ENCODE measurements at places on chromosomes 1 and 21.

DNA sequence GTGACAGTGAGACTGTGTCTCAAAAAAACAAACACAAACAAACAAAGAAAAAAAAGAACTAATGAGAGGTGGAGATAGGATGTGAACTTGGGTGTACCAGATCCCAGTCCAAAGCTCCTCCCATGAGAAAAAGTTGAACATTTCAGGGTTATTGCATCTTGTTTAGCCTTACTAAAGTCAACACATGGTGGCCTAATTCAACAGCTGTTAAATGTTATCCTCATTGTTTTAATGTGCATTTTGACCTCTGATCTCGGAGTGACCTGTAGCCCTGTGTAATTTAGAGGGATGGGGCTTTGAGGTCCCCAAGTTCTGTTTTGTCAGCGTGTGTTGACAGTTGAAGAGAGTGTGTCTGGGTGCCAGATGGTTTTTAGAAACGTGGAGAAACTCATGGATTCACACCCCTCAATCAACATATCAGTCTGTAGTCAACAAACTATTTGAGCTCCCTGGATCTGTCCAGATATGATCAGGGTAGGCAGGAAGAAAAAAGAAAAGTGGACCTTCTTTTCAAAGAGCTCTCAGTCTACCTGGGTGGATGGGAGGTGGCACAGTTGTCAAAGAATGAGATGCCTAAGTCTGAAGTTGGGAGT, 34.7 kb downstream of the PTPRU start:
- DNase-seq = no peak

GRCh38 chr1:205064301-205064700, 20.0 kb downstream of the TMEM81 start:
- no peak for DNase-seq

- no peak for DNase-seq
Observed at GRCh38 chr1:85343612-85344255, 67.3 kb upstream of the BCL10 start.

GRCh38 chr1:220013497-220013896, 32.8 kb downstream of the EPRS1 start:
- DNase-seq = no peak

GRCh38 chr1:192639607-192640368, 3.8 kb downstream of the RGS13 start:
- no peak for DNase-seq

- no peak for DNase-seq
Observed at GRCh38 chr1:180190091-180190490, 35.4 kb downstream of the QSOX1 start.

DNA sequence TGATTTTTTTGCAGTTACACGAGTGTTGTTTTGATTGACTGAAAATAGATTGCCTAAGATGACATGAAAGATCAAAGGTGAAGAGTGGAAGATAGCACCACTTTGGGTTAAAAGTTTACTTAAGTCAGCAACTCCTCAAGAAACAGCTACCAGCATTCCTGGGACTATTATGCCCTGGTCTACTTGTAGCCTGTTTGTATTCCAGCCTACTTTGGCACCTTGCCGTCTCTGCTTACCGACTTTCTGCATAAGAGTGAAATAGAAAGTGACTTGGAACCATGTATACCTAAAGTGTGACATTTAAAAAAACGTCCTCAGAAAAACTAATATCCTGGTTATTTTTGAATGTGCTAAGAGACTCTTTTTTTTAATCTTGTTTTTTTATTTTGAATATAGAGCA, 631.5 kb upstream of the PTBP2 start:
- no peak for DNase-seq

DNA sequence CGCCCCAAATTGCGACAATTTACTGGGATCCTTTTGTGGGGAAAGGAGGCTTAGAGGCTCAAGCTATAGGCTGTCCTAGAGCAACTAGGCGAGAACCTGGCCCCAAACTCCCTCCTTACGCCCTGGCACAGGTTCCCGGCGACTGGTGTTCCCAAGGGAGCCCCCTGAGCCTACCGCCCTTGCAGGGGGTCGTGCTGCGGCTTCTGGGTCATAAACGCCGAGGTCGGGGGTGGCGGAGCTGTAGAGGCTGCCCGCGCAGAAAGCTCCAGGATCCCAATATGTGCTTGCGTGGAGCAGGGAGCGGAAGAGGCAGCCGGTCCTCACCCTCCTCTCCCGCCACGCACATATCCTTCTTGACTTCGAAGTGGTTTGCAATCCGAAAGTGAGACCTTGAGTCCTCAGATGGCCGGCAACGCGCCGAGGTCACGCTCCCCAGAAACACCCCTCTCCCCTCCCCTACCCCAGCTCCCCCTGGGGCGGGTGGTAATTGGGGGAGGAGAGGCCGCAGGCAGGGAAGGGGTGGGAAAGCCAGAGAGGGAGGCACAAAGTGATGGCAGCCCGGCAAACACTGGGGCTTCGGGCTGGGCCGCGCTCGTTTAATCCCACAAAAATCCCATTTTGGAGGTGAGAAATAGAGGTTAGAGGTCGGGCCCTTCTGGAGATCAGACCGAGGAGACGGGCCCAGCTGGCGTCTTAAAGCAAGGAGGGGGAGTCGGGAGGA, 6.2 kb downstream of the SIM2 start:
- no peak for DNase-seq

DNA sequence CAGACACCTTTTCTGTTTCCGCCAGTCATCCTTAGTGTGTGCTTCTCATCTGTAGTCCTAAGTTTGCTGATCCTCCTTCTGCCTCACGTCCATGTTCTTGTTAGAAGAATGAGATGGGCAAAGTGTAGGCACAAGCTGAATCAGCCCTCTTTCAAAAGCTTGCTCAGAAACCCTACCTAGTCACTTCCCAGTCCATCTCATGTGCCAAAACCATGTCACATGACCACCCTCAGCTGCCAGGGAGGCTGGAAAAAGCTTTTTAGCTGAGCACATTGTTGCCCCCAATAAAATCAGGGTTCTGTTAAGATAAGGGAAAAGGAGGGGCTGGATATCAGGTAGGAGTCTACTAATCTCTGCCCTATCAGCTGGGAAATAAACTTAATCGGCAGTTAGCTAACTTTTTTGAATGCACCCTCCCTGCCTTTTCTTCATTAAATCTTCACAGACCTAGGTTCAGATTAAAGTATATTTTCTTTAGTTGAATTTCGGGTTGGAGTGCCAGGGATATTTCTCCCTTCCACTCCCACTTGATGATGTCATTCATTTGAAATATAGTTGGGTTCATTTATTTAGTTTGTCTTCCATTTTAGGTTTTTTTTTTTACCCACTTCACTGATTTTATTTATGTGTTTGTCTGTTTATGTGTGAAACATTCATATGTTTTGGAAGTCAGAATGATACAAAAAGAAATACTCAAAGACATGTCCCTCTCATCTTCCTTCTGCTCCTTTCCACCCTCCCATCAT, 129.2 kb downstream of the ROR1 start:
- DNase-seq = no peak

- DNase-seq = no peak
Observed at GRCh38 chr1:110173466-110174105, 23.3 kb downstream of the SLC6A17 start.

GRCh38 chr1:27408151-27408550, 15.7 kb downstream of the GPR3 start:
- no peak for DNase-seq

GRCh38 chr1:59485171-59485570, 188.3 kb downstream of the FGGY start:
- DNase-seq = no peak

DNA sequence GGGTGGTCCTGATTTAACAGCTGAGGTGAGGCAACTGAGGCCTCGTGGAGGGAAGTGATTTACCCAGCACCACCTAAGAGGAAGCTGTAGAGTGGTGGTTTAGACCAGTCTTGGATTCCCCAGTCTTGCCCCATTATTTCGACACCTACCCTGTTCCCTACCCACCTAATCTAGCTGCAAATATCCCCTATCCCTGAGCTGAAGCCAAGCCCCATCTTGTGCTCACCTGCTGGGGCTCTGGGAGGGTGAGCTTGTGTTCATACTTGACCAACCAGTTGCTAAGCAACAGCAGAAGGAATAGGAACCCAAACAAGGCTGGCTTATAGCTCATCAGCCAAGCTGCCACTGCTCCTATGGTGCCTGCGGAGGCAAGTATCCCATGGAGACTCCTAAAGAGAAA, 2.0 kb downstream of the TEX46 start:
- no peak for DNase-seq

DNA sequence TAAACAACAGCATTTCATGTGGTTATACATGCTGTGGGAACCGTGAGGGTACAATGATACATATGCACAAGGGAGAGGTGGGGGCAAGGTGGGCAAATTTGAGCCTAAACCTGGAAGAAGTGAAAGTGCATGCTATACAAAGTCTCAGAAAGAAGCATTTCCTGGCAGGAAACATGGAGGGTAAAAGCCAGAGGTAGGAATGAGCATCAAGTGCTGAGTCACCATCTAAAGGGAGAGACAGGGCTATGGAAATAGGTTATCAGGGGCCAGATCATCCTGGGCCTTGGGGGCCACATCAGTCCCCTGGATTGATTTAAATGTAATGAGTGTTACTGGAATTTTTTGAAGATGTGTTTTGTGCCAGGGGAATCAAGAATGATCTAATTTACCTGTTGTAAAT, 60.1 kb upstream of the DAB1 start:
- DNase-seq = no peak

DNA sequence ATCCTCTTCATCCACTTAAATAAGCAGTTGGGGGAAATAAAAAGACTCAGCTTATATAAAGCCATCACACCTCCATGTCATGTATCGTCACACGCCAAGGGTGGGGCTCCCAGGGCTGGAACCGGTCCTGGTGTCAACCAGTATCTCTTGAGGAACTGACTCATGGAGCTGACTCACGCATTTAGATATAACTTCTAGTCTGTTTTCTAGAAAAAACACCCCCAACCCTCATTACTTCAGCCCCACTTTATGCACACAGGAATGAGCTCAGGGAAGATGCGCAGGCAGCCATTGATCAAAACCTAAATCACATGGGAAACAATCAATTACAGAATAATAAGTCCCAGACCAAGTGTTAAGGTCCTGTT, 6.9 kb upstream of the IL22RA1 start:
- DNase-seq = peak; percentile 22

Data from stimulated activated CD4-positive, alpha-beta T cell treated with anti-CD3 and anti-CD28 coated beads, TNF-alpha, amount 100 ng/mL, for 4 hours (primary cell).